ENCODE measurements at places on chromosomes 5 and 9.
A peak's percentile ranks its signal among the peaks of the same experiment; 100 is the strongest.

GRCh38 chr9:133429641-133430161 lies 7.5 kb downstream of the ADAMTS13 start:
- no peak for DNase-seq

- DNase-seq = no peak
Measured at GRCh38 chr9:69822116-69822750, 1.6 kb downstream of the CFAP95 start.

DNA sequence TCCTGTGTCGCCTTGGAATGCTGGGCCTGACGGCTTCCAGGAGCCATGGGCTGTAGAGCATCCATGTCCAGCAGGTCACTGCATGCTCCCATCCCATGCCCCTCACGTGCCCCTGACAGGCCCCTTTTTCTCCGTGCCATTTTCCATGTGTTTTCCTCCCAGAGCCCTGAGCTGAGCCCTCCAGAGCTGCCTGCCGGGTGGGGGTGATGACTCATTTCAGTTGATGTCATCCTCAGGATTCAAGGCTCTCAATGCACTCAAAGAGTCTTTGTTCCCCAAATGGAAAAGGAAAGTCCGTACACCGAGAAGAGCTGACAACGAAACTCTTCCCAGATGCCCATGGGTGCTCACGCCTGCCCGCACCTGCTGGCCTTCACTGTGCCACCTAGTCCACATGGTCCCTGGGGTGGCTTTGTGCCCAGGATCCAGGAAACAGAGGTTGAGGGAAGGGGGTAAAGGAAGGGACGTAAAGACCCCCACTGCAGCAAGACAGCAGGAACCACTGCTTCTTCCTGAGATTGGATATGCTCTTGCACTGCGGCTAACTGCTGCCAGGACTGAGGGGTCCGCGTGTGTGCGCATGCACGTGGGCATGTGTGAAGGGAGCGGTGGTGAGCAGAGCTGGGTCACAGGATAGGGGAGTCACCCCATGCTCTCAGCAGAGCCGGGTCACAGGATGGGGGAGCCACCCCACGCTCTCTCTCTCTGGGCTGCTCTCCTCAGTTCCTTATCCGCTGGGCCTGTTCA lies 27.6 kb downstream of the COL15A1 start:
- DNase-seq = no peak

GRCh38 chr5:136016945-136017530 lies 11.8 kb upstream of the TGFBI start:
- DNase-seq = peak; percentile 83

DNA sequence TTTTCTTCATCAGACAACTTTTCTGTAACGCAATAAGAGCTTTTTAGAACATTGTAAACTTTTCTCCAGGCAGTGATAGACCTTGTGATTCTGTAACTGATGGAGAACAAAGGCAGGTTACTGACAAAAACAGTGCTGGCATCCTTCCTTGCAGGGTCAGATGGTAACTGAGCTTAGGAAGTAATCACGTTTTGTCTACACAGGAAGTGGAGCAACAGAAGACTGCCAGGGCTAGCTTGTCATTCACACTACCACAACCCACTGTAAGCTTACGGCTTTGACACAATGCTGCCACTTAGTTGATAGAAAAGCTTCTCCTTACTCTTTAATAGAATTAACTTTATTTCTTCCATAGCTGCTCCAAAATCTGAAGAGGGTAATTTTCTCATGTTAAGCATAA lies 46.8 kb downstream of the FBN2 start:
- no peak for DNase-seq

GRCh38 chr9:109478051-109478563 lies 20.0 kb downstream of the PTPN3 start:
- DNase-seq = no peak

DNA sequence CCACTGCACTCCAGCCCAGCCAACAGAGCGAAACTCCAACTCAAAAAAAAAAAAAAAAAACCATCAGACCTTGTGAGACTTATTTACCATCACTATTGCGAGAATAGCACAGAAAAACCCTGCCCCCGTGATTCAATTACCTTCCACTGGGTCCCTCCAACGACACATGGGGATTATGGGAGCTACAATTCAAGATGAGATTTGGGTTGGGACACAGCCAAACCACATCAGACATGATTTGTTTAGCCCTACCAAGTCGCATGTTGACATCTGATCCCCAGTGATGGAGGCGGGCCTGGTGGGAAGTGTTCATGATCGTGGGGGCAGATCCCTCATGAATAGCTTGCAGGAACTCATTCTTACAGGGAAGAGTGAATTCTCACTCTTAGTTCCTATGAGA lies 26.6 kb downstream of the MYO10 start:
- DNase-seq = peak; percentile 81

- DNase-seq = no peak
Measured at GRCh38 chr5:153831973-153832372, 206.7 kb downstream of the FAM114A2 start.

- no peak for DNase-seq
Measured at GRCh38 chr5:179407191-179408175, 62.2 kb upstream of the ADAMTS2 start.

- DNase-seq = no peak
Measured at GRCh38 chr9:129549139-129549538, 71.8 kb downstream of the C9orf50 start.

DNA sequence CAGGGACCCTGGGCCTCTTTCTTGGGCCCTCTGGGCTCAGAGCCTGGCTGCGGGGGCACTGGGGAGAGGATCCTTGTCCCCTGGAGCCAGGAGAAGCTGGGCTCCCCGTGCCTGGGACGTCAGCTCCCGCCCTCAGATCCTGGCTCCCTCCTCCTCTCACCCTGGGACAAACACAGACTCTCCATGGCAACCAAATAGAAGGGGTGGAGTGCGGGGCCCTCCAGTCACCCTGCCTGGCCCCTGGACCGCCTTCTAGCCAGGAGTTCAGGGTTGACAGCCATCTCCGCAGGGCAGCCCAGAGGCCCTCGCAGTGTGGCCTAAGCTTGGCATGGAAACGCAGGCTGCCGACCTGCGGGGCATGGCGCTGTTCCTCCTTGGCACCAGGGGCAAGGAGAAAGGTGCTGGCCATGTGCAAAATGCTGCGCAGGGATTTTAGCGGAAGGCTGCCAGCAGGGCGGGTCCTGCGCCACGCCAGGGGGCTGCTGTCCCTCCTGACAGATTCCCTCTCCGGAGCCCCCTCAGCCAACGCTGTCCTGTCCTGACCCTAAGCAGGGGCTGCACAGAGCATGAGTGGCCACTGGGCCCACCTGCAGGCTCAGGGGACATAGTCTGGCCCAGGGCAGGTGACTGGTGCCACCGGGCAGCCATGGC lies 1.0 kb downstream of the ZDHHC11 start:
- DNase-seq = no peak

GRCh38 chr9:116716438-116716837 lies 29.3 kb downstream of the TRIM32 start:
- no peak for DNase-seq

- DNase-seq = no peak
Measured at GRCh38 chr5:150319484-150319790, 16.7 kb upstream of the ARSI start.

DNA sequence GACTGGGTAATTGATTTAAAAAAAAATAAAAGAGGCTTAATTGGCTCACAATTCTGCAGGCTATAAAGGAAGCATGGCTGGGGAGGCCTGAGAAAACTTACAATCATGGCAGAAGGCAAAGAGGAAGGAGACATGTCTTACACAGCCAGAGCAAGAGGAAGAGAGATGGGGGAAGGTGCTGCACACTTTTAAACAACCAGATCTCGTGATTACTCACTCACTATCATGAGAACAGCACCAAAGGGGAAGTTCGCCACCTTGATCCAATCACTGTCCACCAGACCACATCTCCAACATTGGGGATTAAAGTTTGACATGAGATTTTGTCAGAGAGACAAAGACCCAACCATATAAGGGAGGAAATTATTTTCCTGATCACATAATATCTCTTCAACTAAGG lies 138.8 kb upstream of the NR4A3 start:
- DNase-seq = no peak

DNA sequence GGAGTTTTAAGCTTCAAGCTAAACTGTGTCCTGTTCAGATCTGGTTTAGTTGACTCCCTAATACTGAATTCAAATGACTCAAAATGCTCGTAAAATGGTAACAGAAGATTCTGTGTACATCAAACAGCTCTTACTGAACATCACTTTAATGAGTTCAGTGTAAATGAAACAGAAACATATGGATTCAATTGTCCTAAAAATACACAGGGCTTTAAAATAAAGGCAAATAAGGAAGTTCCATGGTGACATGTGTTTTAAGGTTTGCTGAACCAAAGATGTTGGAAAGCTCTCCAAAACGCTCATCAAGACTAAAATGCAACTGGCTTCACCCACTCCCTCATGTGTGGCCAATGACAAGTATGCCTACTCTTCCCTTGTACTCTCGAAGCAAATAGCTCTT lies 340.0 kb upstream of the PIK3R1 start:
- no peak for DNase-seq

GRCh38 chr5:168269937-168270330 lies 21.5 kb upstream of the WWC1 start:
- no peak for DNase-seq

- DNase-seq = no peak
Measured at GRCh38 chr5:138448070-138448469, 9.2 kb downstream of the REEP2 start.

DNA sequence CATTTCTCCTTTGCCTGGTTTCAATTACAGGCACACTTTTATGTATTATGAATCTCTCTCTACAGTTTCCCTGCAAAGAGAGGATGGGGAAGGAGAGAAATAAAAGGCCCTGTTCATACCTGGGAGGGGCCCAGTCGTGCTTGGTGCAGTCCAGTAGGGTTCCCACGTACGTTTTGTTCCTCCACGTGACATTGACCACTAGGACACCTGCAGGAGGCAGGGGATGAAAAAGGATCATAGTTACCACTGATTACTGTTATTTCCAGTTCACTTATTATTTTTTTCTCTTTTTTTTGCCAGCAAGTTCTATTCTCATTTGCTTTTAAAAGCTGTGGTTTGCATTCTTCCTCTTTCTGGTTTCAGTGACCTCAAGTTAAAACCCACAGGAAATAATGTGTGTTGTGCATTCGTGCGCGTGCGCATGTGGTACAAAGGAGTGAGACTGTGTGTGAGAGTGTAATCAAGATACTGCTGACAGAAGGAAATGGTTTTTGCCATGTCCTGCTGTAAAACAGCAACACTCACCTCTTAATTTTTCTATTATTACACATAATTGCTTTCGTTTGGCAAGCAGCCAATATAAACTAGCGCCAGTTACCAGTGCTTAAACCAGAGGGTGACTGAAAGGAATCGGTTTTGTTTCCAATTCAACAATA lies 96.8 kb downstream of the ZNF608 start:
- DNase-seq = no peak

GRCh38 chr9:125409637-125410521 lies 148.3 kb downstream of the GAPVD1 start:
- no peak for DNase-seq

- no peak for DNase-seq
Measured at GRCh38 chr9:72826996-72827949, 125.6 kb downstream of the ALDH1A1 start.

Measured in smooth muscle cell of the brain vasculature (primary cell).